Fibroblast of lung (primary cell): ENCODE measurements at places on chromosomes 5 and 9.

GRCh38 chr9:125757834-125758233 is 10.7 kb downstream of the PBX3 start:
- DNase-seq = no peak

DNA sequence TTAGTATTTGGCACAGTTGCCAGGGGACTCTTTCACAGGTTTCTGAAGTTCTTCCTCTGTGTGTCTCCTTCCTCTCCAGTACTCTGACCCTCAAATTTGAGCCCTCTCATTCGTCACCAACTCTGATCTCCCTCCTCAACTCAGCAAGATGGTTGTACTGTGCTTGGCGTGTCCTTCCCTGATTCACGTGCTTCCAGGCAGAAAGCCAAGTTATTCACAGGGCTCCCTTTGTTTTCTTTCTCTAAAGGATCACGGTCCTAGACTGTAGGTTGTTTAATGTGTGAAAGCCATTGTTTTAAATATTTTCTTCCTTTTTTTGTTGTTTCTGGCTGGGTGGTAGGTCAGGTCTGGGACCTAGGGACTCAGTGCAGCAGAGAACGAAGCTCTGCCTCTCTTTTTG is 142.9 kb downstream of the DMAC1 start:
- peak; percentile 4 for DNase-seq

- DNase-seq = peak; percentile 78
Measured at GRCh38 chr9:21813575-21814473, 11.4 kb downstream of the MTAP start.

GRCh38 chr5:27328480-27328879 is 290.1 kb upstream of the CDH9 start:
- DNase-seq = peak; percentile 90

DNA sequence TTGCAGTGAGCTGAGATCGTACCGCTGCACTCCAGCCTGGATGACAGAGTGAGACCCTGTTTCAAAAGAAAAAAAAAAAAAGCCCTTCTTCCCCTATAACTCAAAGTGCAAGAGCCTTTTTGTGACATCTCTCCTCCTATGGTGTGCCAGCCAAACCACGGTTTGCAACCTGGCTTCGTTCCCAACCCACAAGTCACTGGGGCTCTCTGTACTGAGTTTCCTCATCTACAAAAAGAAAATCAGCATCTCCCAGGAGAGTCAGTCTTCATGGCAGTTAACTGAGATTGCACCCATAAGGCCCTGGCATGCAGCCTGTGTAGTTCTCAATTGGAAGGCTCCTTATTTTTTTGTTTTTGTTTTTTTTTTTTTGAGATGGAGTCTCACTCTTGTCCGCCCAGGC is 14.8 kb downstream of the ODF2 start:
- DNase-seq = peak; percentile 70

DNA sequence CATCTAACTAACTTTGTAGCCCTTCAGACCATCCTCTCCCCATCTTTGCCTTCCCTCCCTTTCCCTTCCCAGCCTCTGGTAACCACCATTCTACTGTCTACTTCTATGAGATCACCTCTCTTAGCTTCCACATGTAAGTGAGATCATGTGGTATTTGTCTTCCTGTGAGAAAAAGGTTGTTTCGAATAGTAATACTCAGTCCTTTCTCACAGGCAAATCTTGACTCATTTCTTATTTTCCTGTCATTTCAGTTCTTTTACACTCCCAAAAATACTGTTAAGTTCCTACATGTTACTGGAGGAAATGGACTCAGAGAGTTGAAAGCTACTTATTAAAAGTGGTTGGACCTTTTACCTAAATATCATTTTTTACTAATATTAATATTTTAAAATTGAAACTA is 82.1 kb downstream of the SLF1 start:
- DNase-seq = no peak

GRCh38 chr5:145660897-145661640 is 174.1 kb downstream of the PRELID2 start:
- DNase-seq = peak; percentile 86
